ELR (cell line): ENCODE measurements at places on chromosomes 5 and 9.

- no peak for DNase-seq
Observed at GRCh38 chr5:465591-466403, 22.8 kb downstream of the EXOC3 start.

DNA sequence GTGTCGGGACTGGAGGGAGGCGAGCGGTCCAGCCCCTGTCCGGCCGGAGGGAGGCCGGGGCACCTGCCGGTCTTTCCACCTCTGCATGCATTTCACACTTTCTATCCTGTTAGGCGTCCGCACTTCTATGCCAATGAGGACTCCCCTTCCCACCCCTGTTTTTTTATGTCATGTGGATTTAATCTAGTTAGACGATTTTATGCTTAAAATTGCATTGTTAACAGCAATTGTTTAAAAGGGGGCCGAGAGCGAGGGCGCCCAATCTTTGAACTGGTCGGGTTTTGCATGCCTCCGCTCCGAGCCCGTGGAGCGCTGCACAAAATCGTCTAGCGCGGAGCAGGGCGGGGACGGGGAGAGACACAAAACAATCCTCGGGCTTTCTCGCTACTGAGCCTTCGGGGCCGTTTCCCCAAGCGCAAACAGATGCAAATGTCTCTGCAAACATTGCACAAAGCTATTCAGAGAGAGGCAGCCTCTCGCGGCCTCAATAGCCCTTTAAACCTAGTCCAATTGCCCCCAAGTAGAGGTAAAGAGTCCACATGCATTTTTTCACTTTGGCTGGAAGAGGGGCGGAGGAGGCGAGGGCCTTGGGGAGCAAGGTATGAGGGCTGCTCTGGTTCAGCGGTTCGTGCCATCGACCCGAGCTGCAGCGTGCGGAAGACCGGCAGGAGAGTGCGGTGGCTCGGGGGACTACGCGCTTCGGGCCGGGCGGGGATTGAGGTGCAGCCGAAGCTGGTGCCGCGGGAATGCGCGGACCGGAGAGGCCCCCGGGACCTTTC, 37.5 kb upstream of the TIFAB start:
- no peak for DNase-seq

GRCh38 chr5:125882061-125882460, 541.1 kb upstream of the GRAMD2B start:
- DNase-seq: no peak

DNA sequence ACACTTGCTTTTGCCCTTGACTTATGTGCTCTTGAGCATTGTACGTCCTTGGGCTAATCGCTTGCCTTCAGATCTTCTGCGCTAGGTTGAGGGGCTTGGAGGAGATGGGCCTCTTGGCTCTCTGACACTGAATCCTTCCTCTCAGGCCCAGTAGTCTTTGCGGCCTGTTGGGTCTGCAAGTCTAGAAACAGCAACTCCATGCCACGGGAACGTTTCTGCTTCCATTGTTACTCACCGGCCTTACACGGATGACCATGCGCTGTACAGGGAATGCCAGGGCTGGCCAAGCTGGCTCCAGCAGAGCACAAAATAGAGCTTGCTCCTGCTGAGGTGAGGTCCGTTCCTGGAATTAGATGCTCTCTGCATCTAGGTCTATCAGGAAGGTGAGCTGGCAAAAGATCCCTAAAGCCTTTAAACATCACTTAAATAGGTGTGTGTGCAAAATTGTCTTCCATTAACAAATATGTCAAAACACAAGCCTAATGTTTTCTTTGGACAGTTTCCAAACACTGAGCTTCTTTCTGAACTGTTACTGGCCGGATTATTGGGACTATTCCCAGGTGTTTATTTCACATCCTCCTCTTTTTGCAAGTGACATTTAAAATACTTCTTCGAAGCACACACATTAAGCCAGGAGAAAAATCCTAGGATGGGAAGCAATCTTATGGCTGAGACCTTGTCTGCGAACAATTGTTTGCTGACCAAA, 29.7 kb downstream of the DAPK1 start:
- no peak for DNase-seq
